ENCODE measurements at places on chromosomes 3 and 15. TPM values are rescaled to one million over a fixed set of nuclear protein-coding genes. Genes with fewer than 3 reads are reported as not detected.

The SNRK gene
- 23.1 TPM for total RNA-seq

The EFCC1 gene
- 0.28 TPM for total RNA-seq

The GASK1A gene
- not detected for total RNA-seq

The REC114 gene
- not detected for total RNA-seq

The C2CD4B gene
- 0.50 TPM for total RNA-seq

The CATSPER2 gene
- 1.4 TPM for total RNA-seq

The CHRD gene
- total RNA-seq, result 5.5 TPM

DNA sequence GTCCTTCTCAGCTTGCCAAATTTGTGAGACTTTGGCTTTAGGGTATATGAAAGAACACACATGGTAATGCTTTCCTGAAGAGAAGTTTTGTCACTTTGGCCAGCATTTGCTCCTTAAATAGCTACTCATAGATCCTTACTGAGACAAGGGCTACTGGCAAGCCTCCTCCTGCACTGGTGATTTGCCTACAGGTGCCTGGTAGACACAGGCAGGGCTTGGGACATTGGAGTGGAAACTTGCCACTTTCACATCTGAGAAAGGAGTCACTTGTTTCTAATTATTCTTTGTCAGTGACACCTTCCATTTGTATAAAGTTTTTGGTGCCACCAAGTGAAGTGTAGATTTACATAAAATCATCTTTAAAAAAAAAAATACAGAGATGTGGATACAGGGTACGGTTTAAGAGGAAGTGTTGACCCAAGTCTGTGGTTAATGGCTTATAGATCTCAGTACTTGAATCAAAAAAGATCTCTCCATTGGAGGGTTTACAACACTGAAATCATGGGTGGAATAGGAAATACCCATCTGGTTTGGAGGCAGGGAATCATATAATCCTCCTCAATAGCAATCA is 132.8 kb upstream of the GADL1 start:
- no peak overlapping the region for H3K4me3 ChIP-seq
- no peak for DNase-seq

GRCh38 chr15:63605036-63605435 is 7.8 kb downstream of the FBXL22 start:
- no peaks in the 10 kb centered on the region for H3K27me3 ChIP-seq
- no peaks in the 10 kb centered on the region for H3K4me1 ChIP-seq
- H3K27ac ChIP-seq, result no peak overlapping the region
- no peaks in the 10 kb centered on the region for H3K36me3 ChIP-seq
- no peak overlapping the region for H3K4me3 ChIP-seq
- DNase-seq, result no peak

GRCh38 chr3:128482666-128483656 is 10.0 kb downstream of the GATA2 start:
- H3K27ac ChIP-seq, result peak overlapping the region; percentile 71
- H3K36me3 ChIP-seq, result no peaks in the 10 kb centered on the region
- H3K4me1 ChIP-seq, result 0 out of 2 replicates have a peak, but pooled peaks cover 4% of the 10 kb centered on the region
- DNase-seq, result no peak
- no peaks in the 10 kb centered on the region for H3K27me3 ChIP-seq
- no peak overlapping the region for H3K4me3 ChIP-seq

DNA sequence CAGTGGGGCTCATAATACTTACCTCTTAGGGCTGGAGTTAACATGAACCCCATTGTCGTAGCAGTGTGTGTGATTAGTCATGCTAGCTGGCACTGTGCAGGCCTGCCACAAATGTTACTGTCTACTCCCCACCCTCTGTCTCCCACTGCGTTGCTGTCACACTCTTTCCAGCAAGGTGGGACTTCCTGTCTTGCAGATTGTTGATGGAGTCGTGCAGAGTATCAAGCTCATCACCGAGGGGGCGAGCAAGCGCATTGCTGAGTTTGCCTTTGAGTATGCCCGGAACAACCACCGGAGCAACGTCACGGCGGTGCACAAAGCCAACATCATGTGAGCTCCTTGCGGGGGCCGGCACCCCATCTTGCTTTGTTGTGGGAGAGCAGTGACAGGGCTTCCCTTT is 12.9 kb downstream of the IDH3A start:
- no peaks in the 10 kb centered on the region for H3K36me3 ChIP-seq
- no peak for DNase-seq
- no peaks in the 10 kb centered on the region for H3K4me1 ChIP-seq
- no peak overlapping the region for H3K27ac ChIP-seq

DNA sequence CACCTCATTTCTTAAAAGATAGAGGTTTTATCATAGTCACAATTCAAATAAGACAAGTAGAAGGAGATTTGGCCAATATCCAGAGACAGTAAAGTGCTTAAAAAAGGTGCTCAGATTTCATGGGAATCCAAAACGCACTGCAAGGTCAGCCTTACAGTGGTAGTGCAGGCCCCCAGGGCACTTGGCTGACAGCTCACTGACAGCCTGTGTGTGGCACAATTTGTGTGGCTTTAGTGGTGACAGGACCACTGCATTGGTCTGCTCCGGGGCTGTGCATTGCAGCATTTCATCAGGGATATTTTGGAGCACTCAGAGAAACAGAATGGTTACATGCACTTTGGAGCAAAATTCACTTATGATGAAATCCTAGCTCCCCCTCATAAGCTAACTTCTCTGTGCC is 544.3 kb downstream of the NTRK3 start:
- DNase-seq, result no peak
- no peak overlapping the region for H3K4me3 ChIP-seq
- no peaks in the 10 kb centered on the region for H3K36me3 ChIP-seq
- no peak overlapping the region for H3K27ac ChIP-seq
- H3K27me3 ChIP-seq, result no peaks in the 10 kb centered on the region

DNA sequence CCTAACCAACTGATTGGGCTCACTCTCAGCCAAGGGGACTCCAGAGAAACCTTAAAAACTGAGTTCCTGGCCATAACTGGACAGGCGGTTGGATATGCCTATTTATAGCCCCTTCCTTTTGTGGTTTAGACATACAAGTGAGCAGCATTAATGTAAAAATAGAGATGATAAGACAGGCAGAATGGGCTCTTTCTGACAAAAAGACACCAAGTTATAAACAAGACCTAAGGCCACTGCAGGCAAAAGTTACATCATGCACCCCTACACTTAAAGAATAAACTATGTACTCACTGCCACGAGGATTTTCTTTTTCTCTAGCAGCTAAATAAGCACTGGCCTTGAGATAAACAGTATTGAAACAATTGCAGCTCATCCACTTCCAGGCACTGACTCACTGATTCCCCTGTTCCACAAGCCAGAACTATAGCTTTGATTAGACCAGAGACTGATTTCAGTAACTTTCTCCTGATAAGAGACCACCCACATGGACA is 30.1 kb downstream of the SUCNR1 start:
- H3K36me3 ChIP-seq, result no peaks in the 10 kb centered on the region
- H3K4me3 ChIP-seq, result no peak overlapping the region
- no peak for DNase-seq
- H3K27me3 ChIP-seq, result no peaks in the 10 kb centered on the region
- no peaks in the 10 kb centered on the region for H3K4me1 ChIP-seq
- no peak overlapping the region for H3K27ac ChIP-seq

- DNase-seq, result no peak
- H3K36me3 ChIP-seq, result no peaks in the 10 kb centered on the region
- H3K4me1 ChIP-seq, result no peaks in the 10 kb centered on the region
- no peaks in the 10 kb centered on the region for H3K27me3 ChIP-seq
- no peak overlapping the region for H3K4me3 ChIP-seq
- no peak overlapping the region for H3K27ac ChIP-seq
These were observed 149.8 kb downstream of the ROBO2 start for GRCh38 chr3:77189684-77190083.

DNA sequence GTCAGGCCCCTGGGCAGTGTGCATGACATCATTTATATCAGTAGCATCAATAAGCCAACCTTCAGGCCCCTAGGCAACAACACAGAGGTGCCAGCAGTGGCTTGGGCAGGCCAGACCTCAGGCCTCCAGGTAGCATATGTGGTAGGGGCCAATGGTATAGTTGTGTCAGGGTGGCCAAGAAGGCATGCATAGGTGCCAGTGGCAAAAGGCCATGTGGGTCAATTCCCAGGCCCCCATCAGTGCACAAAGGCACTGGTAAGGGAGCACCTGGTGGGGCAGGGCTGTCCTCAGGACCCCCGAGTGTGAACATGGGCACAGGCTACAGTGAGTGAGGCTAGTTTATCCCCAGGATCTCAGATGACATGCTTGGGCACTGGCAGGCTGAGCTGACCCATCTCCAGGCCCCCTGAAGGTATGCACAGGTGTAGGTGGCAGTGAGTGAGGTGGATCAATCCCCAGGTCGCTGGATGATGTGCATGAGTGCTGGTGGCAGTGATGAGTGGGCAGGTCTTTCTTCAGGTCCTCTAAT is 244.1 kb upstream of the ZNF385D start:
- no peak for DNase-seq
- H3K4me3 ChIP-seq, result no peak overlapping the region
- H3K27ac ChIP-seq, result no peak overlapping the region
- H3K4me1 ChIP-seq, result peaks cover 8% of the 10 kb centered on the region

GRCh38 chr3:48504051-48504946 is at the start of gene SHISA5:
Gene SHISA5 (minus strand): TSS chr3:48504174. CDS start chr3:48504094, 80 bp downstream.
- H3K27me3 ChIP-seq, result no peaks in the 10 kb centered on the region
- H3K27ac ChIP-seq, result peak within 1 kb of the TSS; percentile 68
- peak; percentile 61 for DNase-seq

GRCh38 chr3:44355362-44356033 is 16.9 kb downstream of the TCAIM start:
- no peak overlapping the region for H3K4me3 ChIP-seq
- no peak overlapping the region for H3K27ac ChIP-seq
- DNase-seq, result no peak
- H3K27me3 ChIP-seq, result no peaks in the 10 kb centered on the region

DNA sequence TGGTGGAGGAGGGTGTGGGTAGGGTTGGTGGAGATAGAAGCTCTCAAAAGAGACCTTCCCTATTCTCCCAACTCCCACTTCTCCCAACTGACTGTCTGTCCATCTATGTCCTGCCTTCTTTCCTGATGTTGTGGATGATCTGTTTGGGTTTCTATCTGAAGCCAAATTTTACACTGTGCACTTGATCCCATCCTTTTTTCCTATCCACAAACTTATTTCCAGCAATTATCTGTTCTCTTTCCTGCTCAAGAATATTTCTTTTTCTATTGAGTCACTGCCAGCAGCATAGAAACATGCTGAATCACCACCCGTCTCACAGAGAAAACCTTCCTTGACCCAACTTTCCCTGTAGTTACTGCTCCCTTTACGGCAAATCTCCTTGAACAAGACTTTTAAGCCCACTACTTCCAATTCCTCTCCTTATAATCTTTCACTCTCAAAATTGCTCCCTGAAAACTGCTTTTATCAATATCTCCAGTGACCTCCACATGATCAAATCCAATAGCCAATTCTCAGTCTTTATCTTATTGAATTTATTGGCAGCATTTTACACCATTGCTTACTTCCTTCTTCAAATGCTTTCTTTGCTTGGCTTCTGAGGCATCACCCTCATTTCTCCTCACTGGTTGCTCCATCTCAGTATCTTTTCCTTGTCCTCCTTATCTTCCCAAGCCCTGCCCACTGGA is 141.2 kb upstream of the SLC7A14 start:
- no peak for DNase-seq
- no peak overlapping the region for H3K27ac ChIP-seq
- H3K36me3 ChIP-seq, result no peaks in the 10 kb centered on the region

DNA sequence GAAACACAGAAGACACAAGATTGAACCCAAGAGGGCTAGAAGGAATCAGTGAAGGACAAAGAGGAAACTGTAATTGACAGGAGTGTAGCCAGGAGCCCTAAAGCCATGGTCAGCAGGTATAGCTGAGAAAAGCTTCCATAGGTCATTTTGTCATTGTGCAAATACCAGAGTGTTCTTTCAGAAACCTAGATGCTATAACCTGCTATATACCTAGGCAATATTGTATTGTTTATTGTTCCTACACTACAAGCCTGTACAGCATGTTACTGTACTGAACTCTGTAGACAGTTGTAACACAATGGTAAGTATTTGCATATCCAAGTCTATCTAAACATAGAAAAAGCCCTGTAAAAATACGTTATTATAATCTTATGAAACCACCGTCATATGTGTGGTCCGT is 119.3 kb upstream of the LRRFIP2 start:
- no peaks in the 10 kb centered on the region for H3K36me3 ChIP-seq
- DNase-seq, result no peak
- no peaks in the 10 kb centered on the region for H3K27me3 ChIP-seq

GRCh38 chr3:7504886-7505775 is 644.2 kb downstream of the GRM7 start:
- H3K4me1 ChIP-seq, result peaks cover 13% of the 10 kb centered on the region
- H3K4me3 ChIP-seq, result no peak overlapping the region
- peak; percentile 17 for DNase-seq
- H3K27ac ChIP-seq, result no peak overlapping the region
- H3K36me3 ChIP-seq, result no peaks in the 10 kb centered on the region

- no peak overlapping the region for H3K4me3 ChIP-seq
- no peaks in the 10 kb centered on the region for H3K36me3 ChIP-seq
- H3K27ac ChIP-seq, result no peak overlapping the region
- DNase-seq, result no peak
These were observed 20.2 kb upstream of the OR5H6 start for GRCh38 chr3:98243843-98244242.

DNA sequence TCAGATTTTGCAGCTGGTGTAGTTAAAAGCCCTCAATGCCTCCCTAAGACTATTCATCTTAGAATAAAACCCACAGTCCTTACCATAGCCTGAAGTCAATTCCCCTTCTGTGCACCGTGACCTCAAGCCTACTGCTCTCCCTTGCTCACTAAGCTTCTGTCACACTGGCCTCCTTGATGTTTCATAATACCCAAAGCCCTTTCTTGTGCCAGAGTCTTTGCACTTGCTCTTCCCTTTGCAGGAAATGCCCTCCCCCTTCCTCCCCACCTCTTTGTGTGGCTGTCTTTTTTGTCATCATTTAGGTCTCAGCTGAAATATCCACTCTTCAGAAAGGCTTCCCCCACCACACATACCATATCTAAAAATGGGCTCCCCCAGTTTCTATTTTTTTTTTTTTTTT is 4.2 kb upstream of the PLEKHO2 start:
- no peak for DNase-seq
- H3K4me1 ChIP-seq, result no peaks in the 10 kb centered on the region
- no peaks in the 10 kb centered on the region for H3K36me3 ChIP-seq
- H3K27me3 ChIP-seq, result no peaks in the 10 kb centered on the region

- no peak overlapping the region for H3K4me3 ChIP-seq
- DNase-seq, result no peak
- no peaks in the 10 kb centered on the region for H3K4me1 ChIP-seq
These were observed 131.1 kb upstream of the NSMCE3 start for GRCh38 chr15:29400701-29401100.

- no peak overlapping the region for H3K4me3 ChIP-seq
- DNase-seq, result no peak
- H3K27me3 ChIP-seq, result no peaks in the 10 kb centered on the region
- H3K27ac ChIP-seq, result no peak overlapping the region
- H3K4me1 ChIP-seq, result no peaks in the 10 kb centered on the region
These were observed 162.5 kb downstream of the FMN1 start for GRCh38 chr15:33032053-33032452.
